CD8-positive, alpha-beta T cell (primary cell): ENCODE measurements at places on chromosomes 6 and 20.

DNA sequence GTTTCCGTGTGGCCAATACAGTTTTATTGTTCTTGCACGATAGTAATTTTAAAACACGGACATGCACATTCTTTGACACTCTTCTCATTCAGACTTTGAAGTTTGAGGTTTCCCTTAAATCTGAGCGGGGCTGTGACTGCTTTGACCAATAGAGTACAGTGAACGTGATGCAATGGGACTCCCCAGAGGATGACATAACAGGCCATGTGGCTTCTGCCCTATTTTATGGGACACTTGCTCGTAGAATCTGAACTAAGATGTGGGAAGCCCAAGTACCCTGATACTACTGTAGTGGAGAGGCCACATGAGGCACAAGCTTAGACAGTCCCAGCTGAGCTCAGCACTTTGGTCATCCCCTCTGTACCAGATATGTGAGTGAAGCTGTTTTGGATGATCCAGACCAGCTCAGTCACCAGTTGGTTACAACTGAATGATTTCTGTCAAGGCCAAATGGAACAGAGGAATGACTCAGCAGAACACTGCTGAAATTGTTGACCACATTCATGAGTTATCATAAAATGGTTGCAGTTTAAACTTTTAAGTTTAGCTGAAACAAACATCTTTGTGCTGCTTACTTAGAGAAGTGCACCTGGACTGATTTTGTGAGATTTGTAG lies 279.4 kb downstream of the RFPL4B start:
- DNase-seq, result no peak

- DNase-seq, result peak; percentile 26
Measured at GRCh38 chr6:99458319-99458718, 33.2 kb upstream of the PNISR start.

- no peak for DNase-seq
Measured at GRCh38 chr6:112298021-112298745, 43.8 kb upstream of the LAMA4 start.

DNA sequence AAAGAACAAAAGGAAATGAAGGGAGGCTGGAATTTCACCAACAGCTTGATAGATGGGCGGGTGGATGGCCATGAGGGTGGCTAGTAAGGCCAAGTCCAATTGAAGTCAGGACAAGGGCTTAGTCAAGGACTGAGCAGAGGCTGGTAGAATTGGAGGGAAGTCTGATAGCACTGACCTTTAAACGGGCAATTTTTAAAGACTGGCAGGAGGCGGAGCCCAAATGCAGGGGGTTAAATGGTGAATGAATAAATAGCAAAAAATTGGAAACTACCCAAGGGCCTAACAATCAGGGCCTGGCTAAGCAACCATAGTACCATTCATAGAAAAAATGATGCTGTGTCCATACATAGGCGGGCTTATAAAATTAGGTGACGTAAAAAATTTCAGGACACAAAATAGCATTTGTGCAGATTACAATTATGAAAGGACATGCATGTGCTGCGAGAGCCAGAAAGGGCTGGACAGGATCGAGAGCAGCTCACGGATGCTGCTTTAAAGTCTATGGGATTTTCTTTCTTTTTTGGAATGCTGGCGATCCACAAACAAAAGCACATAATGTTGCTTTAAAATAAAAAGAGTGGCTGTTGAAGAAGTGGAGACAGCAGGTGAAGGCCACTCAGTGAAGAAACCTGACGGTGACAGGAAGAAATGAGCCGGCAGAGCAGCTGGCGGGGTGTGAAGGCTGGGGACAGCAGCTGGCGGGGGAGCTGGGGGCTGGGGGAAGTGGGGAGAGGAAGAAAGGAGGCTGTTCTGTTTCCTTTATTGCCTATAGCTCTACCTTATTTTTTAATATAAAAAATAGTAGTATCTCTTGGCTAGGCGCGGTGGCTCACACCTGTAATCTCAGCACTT lies 42.8 kb upstream of the TAF8 start:
- peak; percentile 57 for DNase-seq

GRCh38 chr6:163260111-163260895 lies 154.2 kb upstream of the QKI start:
- no peak for DNase-seq

GRCh38 chr6:3518356-3519190 lies 61.7 kb upstream of the SLC22A23 start:
- no peak for DNase-seq

- DNase-seq, result no peak
Measured at GRCh38 chr6:14880052-14880451, 365.8 kb upstream of the JARID2 start.

- DNase-seq, result no peak
Measured at GRCh38 chr6:29577544-29577943, 7.4 kb upstream of the OR2H2 start.

DNA sequence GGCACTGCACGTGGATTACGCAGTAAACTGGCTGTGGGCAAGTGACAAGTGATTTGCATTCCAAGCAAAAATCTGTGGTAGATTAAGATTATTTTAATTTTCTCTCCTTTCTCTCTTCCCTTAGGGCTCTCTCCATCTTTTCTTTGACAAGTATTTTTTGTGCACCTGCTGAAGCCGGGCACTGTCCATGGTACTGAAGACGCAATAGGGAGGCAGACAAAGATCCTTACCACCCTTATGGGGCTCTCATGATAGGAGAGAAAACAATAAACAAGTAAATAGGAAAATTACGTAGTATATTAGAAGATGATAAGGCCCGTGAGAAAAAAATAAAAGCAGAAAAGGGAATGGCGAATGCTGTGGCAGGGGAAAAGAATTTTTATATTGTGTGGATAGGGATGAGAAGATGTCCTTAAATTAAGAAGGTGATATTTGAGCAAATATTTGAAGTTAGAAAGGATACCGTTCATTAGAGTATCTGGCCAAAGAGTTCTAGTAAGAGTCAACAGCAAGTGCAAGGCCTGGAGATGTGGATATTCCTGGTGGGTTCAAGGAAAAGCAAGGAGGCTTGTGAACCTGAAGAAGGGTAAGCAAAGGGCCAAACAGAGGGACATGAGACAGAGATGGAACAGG lies 146.0 kb downstream of the LAMP5 start:
- DNase-seq, result no peak

DNA sequence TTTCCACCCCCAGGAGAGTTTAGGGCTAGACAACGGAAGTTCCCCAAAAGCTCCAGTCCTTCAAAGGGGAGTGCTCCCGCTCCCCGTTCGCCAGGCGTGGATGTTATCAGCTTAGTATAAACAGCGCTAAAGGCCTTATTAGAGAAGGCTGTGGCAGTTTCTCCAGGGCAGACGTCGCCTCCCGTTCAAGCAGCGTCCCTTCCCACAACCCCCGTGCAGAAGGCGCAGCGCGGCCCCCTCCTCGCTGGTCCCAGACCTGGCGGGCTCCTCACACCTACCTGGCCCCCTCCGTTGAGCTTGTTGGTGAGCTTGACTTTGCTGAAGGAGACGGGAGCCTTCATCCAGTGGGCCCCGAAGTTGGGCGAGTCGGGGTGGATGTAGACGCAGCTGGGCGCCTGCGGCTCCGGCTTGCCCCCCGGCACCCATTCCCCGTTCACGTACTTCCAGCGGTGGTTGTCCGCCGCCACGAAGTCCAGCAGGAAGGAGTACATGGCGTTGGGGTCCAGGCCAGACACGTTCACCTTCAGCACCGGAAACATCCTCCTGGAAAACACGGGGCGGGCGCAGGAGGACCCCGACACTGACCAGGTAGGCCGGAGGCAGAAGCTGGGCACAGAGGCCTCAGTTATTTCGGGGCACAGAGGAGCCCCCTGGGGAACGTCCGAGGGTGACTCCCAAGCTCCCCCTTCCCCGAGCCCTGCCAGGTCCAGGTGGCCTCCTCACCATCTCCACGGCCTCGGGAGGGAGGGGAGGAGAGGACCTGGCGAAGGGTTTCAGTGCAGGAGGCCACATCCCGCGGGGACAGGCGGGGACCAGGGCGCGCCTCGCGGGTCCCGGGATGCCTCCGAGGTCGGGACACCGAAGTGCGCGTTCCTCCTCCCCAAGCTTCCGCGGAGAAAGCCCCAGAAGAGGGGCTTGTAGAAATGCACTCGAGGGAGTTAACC lies 1.1 kb downstream of the TBXT start:
- DNase-seq, result no peak

DNA sequence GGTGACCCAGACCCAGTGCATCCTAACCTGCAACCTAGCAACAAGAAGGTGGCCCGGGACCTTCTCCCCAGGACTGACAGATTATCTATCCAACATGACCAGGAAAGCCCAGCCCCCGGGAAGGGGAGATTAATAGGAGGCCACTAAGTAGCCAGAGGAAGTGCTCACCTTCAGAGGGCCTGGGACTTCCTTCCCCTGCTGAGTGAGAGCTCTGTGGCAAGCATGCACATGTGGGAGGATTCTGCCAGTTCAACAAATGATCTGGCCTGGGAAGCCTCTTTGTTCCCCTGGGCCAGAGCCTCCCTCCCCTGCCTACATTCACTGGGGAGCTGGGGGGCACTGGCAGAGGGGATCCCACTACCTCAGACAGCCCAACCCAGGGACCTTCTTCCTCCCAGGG lies 39.6 kb downstream of the SHLD1 start:
- DNase-seq, result no peak

DNA sequence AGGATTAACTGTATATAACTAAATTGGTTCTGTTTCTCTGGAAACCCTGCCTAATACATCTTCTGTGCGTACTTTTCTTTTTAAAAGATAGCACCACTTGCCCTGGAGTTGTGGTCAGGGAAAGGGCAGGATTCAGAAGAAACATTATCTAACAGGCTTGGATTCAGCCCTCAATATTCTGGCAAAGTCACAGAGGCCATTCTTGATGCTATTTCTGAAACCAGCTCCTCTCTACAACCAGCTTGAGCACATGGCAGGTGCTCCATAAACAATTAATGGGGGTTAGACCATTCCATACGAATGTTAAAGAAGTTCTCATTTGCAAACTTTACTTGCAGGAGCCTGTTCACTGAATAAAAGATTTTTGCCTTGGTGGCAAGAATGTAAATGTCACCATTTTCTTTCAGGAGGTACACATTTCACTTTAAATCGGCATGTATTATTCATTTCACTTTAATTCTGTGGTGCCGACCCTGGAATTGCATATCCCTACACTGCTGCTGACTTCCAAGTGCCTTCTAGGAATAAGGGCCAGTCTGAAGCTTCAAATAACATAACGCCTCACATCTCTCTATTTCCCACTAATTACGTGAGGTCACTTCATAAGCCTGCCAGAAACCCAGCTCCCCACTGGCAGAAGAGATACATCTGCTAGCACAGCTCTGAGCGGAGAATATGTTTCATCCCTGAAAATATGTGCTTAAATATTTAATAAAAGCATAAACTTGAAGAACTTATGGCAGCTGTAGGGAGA lies 248.7 kb downstream of the ADGRG6 start:
- no peak for DNase-seq
